ENCODE measurements at places on chromosomes 11 and 22.

DNA sequence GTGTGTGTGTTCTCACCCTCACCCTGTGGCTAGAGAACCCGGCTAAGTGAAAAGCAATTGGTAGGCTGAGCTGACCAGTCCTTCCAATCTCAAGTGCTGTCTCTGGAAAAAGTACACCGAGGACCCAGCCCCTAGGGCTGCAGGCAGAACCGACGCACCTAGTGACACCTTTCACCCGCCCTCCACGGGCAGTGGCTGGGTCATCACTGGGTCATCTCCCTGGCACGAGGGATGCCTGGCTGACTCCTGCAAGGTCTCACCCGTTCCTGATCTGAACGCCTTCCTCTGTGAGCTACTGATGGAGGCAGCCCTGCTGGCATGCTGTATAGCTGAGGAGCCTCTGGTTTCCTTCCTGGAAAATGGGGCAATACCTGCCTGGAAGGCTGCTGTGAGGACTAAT lies 311.5 kb downstream of the NTM start:
- DNase-seq = no peak

DNA sequence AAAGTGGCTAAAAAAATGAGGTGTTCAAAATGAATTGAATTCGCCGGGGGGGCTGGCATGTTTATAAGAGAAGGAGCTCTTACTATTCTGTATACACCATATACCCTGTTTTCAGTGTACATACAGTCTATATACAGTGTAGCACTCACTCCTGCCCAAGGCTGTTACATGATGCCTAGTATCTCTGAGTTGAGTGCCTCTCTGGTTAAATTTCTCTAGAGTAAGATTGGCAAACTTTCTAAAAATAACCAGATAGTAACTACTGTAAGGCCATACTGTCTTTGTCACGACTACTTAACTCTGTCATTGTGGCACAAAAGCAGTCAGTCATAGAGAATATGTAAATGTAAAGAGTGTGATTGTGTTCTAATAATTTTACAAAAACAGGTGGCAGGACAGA lies 58.1 kb downstream of the PHF21A start:
- no peak for DNase-seq

DNA sequence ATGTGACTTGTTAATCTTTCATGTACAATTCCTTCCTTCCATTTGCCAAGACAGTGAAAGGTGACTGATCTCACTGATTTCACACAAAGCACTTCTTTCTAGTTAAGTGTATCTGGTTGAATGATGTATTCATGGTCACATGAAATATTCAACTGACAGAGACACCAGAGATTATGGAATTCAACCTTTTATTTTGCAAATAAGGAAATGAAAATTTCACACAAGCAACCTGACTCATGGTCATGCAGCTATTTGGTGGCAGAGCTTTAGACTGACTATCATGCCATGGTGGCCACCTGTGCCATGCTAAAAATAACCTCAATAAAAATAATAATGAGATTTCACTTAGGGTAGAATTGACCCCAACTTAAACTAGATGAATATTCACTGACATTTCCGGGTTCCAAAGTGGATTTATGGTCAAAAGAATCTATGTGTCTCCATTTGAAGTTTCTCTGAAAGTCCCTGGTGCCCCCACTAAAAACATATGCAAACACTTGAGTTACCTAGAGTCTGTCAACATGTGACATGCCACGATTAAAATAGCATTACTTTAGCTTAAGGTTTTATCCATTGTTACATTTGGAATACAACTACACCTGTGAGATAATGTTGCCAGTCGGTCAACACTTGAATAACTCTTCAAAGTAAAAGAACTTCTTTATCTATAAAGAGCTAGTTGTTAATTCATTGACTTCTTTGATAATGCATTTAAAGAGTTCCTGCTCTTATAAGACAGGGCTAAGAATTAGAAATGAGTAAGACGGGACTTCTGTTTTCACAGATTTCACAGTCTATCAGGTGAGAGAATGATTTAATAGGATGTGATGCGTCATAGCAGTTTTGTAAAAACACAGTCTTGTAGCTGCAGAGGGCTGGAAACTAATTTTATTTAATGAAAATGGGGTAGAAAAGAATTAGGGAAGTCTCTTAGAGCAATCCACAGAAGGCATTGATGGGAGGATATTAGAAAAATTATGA lies 94.6 kb upstream of the OR9G4 start:
- no peak for DNase-seq

DNA sequence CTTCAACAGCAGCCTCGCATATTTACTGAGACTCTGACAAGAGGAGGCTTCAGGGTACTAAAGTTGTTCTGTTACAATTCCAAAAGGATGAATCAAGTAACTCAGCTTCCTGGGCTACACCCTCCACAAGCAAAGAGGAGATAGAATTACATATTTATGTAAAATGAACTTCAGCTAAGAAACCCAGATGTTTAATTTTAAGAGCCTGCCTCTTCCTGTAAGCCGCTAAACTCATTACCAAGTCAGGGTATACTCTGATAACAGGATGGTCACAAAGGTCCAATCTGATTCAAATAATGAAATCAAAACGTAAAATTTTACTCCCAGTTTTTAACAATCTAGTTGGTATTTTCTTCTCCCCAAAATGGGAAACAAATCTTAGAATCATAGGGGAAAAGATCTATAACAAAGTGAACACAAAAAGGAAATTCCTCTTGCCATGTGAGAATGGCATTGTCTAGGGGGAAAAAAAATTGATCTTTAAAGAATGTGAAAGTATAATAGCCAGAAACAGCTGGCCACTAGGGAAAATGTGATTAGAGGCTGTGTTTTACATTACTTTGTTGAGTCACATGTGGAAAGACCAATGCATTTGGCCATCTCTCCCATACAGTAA lies 30.9 kb downstream of the CHEK2 start:
- DNase-seq = no peak
